ENCODE measurements at places on chromosomes 1 and 21.

GRCh38 chr1:246583448-246584185, 17.4 kb downstream of the CNST start:
- DNase-seq, result no peak

GRCh38 chr1:87730274-87731216, 401.9 kb downstream of the LMO4 start:
- no peak for DNase-seq

DNA sequence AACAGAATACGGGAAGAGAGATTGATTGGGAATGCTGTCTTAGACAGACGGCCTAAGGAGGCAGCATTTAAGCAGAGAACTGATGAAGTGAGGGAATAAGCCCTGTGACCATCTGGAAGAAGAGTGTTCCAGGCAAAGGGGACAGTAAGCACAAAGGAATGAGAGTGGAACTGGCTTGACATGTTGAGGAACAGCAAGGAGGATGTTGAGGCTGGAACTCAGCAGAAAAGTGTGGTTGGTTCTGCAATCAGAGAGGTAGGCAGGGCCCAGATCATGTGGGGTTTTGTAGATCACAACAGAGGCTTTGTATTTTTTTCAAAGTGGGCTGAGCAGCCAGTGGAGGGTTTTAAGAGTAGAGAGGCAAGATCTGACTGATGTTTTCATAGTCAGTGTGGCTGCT, 157.4 kb downstream of the DNM3 start:
- DNase-seq, result no peak

DNA sequence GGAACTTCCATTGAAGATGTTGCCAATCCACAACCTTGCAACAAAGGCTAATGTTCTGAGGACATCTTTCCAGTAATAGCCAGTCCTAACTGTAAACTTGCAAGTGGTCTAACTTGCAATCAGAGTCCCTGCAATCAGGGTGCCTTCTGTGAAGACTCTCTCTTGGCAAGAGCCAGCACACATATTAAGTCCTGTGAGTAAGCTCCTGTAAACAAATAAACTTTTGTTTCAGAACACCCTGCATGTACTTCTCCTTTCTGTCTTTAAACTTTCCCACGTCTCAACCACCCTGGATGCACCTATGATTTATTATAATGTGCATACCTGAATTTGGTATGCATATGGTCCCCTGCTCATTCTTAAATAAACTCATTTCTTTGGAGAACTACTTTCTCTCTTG, 9.1 kb downstream of the GBP7 start:
- no peak for DNase-seq

- DNase-seq, result no peak
These were observed 103.2 kb downstream of the BEND5 start for GRCh38 chr1:48673332-48674105.

- DNase-seq, result no peak
These were observed 11.4 kb upstream of the TBX15 start for GRCh38 chr1:118999348-119000071.

Measured in RWPE1 (cell line).